ENCODE measurements at places on chromosomes 11 and 22.
A peak's percentile ranks its signal among the peaks of the same experiment; 100 is the strongest.

DNA sequence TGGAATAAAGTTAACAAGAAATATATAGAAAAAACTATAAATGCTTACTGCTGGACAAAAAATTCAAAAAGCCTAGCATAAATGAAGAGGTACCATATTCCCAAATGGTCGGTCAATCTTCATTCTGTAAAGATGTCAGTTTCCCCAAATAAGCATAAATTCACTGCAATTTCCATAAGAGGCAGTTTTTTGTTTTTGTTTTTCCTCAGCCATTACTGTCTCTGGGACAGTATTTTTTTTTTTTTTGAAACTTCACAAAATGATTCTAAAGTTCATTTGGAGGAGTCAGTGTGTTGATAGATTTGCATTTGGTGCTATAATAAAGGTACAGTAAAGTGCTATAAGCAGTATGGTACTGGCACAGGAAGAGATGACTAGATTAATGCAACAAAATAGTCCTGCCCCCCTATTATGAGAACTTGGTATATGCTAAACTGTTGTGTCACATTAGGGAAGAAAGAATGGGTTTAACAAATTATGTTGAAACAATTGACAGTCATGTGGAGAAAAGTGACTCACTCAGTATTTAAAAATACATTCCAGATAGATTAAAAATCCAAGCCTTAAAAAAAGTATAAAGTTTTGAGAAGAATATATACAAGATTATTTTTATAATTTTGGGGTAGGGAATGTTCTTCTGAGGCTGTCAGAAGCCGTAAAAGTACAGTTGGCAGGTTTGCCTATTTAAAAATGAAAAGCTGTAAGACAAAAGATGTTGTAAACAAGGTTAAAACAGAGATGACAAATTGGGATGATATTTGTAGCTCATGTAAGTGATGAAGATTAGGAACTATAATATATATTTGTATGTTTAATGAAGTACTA is 2.6 kb upstream of the FTH1 start:
- DNase-seq, result no peak

DNA sequence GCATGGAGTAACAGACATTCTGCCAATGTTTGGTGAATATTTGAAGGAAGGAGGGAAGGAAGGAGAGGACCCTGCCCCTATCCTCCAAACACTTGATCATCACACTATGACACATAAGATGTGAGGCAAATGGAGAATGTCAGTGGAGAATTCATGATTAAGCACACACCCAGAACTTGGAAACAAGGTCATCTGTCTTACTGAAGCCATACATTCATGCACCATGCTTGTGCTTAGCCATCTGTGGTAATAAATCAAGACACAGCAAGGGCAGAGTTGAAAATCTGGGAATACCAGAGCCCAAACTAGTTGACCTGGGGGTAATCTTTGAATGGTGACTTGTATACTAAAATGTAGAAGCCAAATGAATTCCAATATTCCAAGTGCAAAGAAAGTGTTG is 7.9 kb upstream of the TIMP3 start:
- no peak for DNase-seq

- no peak for DNase-seq
These were observed 1.7 kb upstream of the SESN3 start for GRCh38 chr11:95232666-95233065.

DNA sequence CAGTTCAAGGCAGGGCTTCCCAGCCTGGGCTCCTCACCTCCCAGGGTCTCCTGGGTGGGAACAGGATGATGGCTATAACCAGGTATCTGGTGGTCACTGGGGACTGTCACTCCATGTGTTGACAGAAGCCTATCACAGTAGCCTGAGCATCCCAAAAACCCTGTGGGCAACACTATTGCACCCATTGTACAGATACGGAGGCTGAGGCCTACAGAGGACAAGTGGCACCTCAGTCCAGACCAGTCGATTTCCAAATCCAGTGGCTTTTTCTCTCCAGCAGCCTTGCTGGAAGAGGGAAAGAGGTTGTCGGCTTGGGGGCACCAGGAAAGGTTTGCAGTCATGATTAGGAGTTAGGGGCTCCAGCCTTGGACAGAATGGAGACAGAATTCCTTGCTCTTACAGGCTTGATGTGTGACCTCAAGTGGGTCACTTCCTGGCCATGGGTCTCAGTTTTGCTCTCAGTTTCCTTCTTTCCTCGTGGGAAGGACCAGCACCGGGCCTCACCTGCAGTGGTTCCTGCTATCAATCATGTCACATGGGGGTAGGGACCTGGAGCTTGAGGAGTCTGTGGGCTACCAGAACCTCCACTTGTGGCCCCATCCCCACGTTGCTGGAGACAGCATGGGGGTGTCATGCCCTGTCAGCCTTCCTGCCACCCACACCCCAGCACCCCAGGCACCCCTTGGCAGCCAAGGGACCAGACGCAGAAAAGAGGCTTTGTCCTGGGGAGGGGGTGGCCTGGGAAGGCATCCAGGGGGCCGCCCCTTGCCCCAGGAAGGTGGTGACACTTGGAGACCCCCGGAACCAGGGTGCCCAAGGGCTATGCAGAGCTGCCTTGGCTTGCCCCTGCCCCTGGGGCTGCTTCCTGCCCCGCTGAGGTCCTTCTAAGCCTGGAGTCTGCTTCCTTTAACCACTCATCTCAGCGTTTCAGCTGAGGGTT is 2.1 kb downstream of the EMID1 start:
- DNase-seq, result no peak

GRCh38 chr11:35923452-35923851 is 20.4 kb upstream of the LDLRAD3 start:
- no peak for DNase-seq

- DNase-seq, result no peak
These were observed 50.9 kb downstream of the SLC25A17 start for GRCh38 chr22:40768206-40768605.

GRCh38 chr11:34223021-34223813 is 117.8 kb downstream of the NAT10 start:
- no peak for DNase-seq

GRCh38 chr11:27183672-27184457 is 143.2 kb downstream of the BBOX1 start:
- DNase-seq, result peak; percentile 41

DNA sequence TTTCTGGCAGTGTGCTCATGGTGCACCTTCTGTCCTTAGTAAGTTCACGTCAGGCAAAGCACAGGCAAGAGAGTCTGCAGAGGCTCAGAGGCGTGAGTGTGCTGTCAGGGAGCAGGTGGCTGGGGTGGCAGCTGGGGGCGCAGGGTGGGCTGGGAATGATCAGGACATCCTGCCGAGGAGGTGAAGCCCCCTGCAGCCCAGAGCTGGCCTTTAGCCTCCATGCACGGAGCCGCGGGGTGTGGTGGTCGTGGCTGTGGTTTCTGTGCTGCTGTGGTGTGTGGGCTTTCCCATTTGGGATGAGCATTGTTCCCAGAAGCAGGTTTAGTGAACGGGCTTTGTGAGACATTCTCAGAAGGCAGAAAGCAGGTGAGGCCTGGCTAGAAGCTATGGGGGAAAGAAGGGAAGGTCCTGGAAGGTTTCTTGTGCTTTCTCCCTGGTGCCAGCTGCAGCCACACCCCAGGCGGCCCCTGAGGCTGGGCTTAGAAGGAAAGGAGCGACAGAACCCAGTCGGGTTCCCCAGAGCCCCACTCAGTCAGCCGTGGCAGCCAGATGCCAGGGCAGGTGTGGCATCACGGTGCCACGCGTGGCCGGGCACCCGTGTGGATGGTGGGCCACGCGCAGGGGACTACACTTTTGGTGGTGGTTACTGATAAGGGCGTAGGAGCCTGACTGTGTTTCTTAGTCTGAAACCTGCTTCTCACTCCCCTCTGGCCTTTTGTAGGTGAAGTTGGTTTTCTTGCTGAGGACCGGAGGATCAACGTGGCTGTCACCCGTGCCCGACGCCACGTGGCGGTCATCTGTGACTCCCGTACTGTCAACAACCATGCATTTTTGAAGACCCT is 32.0 kb downstream of the IGHMBP2 start:
- DNase-seq, result no peak

DNA sequence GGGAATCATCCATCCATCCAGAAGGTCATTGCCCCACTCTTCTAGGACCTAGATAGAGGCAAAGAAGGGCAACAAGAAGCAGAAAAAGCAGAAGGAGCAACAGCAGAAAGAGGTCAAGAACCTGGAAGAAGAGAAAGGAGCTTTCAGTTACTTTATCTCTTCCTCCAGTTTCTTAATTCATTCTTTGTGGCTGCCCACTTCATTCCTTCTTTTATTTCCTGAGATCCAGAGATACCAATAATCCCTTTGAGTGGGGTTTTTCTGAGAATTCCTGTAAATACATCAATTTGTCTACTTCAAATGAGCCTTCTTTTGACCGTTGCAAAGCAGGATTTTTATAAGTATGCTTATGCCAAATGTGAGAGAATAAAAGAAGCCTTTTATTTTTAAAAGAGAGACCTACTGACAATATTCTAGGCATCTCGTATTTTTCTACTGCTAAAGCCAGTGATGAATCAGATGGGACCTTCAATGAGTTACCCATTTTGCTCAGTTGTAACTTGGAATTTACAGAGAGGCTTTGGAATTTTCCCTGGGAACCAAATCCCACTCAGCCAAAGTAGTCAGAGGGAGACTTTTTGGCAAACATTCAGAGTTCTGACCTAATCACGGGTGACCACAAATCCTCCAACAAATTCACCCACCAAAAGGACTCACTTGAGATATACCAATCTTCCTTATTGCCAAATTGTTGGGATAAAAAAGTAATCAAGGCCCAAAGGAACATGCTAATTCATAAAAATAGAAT is 54.9 kb downstream of the ZC3H12C start:
- no peak for DNase-seq

DNA sequence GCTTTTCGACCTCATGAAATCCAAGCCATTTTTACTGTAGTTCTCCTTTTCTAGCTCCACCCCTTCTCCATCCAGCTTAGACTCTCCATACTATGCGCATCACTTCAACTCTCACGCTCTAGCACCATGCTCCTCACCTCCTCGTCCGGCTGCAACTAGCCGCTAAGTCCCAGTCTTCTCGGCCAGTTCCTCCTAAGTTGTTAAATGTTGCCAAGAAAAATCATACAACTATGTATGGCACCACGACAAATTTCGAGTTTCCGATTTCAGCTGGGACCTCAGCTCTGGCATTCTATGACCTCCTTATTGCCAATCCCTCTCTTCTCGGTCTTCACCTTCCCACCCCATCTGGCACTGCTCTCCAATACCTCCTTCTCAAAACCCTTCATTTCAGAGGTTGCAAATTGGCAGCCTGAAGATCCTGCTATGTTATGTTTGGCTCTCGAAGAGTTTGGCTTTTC is 1.0 kb downstream of the ZNF70 start:
- DNase-seq, result no peak

DNA sequence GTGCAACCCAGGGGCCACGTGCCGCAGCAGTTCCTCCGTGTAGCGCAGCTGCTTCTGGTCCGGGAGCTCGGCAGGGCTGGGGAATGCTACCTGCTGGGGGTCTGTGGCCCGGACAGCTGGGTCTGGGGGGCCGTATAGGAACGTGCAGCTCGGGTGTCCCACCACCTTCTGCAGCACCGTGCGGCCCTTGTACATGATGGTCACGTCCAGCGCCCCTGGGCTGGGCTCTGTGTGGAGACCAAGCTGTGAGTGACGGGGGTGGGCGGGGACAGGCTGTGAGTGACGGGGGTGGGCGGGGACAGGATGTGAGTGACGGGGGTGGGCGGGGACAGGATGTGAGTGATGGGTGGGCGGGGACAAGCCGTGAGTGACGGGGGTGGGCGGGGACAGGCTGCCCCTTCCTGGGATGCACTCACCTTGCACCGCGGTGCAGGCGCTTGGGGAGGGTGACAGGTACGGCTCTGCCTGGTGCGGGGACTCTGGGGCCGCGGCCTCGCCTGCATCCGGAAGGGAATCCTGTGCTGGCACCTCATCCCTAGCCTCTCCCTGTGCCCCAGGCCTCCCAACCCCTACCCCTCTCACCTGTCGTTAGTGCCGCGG is 2.3 kb downstream of the IRF7 start:
- DNase-seq, result peak; percentile 27

- DNase-seq, result no peak
These were observed 3.0 kb downstream of the SLC3A2 start for GRCh38 chr11:62883673-62884072.

DNA sequence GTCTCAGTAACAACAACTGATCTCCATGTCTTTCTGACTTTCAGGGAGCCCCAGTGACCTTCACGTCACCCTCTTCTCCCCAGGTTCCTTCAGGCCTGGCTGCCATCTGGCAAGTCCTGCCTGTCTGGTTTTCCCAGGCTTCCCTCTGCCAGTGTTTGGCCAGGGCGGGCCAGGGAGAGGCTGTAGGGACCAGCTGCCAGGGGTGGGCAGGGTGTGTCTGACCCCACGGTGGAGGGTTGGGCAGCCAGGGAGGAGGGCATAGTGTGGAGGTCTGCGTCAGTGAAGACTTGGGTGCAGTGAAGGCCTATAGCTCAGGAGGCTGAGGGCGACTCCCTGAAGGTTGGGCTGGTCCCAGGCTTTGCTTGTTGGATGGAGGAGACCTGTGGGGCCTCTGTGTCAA is 11.9 kb upstream of the MRGPRX2 start:
- no peak for DNase-seq

GRCh38 chr22:23306926-23307325 is 126.6 kb downstream of the BCR start:
- DNase-seq, result no peak

GRCh38 chr11:14967581-14968243 is 4.4 kb downstream of the CALCA start:
- no peak for DNase-seq

DNA sequence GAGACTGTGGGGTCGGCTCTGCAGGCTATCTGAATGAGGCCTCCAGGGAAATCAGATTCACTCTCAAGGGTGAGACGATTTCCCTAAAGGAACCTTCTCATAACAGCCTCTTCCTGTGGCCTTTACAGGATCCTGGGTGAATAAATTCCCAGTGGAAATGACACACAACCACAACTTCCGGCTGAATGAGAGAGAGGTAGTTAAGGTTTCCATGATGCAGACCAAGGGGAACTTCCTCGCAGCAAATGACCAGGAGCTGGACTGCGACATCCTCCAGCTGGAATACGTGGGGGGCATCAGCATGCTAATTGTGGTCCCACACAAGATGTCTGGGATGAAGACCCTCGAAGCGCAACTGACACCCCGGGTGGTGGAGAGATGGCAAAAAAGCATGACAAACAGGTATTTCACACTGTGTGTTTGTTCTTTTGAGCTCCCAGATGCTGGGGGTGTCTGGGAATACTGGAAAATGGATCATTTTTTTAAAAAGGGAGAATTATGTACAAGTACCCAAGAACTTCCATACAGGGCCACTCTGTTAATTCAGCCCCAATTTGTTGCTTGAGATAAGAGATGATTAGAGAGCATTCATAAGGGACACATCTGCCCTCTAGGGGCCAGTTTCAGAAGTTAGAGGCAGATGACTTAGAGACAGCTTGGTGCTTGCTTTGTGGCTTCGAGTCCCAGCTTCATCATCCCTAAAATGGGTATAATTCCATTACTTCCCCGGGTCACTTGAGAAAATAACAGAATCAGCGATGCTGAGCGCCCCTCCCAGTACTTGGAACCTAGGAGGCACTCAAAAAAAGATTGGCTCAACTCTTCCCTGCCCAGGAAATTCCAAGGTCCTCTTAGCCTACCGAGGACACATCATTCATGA is 10.2 kb downstream of the SERPIND1 start:
- peak; percentile 31 for DNase-seq

DNA sequence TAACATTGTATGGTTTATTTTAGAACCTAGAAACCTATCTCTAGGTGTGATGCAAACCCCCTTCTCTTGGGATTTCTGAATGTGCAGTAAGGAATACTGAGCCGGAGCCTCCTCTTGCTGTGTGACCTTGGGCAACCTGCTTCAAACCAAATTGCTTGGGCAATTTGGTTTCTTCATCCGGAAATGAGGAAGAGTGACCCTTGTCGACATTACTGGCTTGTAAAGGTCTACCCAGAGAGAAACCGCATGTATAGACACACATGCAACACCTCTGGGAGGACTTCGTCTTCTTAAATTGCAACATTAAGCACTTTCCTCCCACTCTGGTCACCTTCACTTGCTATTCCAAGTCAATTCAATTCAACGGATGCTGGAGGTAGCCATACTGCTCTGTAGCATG is 19.6 kb upstream of the TP53I11 start:
- no peak for DNase-seq
